A549 treated with dexamethasone at 1 μM for 4 hours (cell line): ENCODE measurements at places on chromosomes 3 and 15. TPM values are rescaled to one million over a fixed set of nuclear protein-coding genes. Genes with fewer than 3 reads are reported as not detected.

DMXL2 gene
- total RNA-seq: 12.4 to 21.2 TPM (median 17.4 TPM) in 5 replicates

ADAMTS9 gene
- 0.61 to 1.1 TPM (median 0.73 TPM) in 5 replicates for total RNA-seq

VGLL3 gene
- total RNA-seq: 6.3 to 18.2 TPM (median 13.5 TPM) in 5 replicates

MRPS11 gene
- 93.7 to 103 TPM (median 95.7 TPM) in 5 replicates for total RNA-seq

SEMA5B gene
- 0.14 to 0.27 TPM (median 0.18 TPM) in 5 replicates for total RNA-seq

THSD4 gene
- 21.1 to 32.4 TPM (median 29.6 TPM) in 5 replicates for total RNA-seq

PIF1 gene
- 6.7 to 15.9 TPM (median 13.2 TPM) in 5 replicates for total RNA-seq

NR1I2 gene
- total RNA-seq: not detected in 5 replicates

CTXND1 gene
- total RNA-seq: 0.01 TPM in 2 of 5 replicates, not detected in the others

SCG5 gene
- 1.5 to 2.6 TPM (median 2.2 TPM) in 5 replicates for total RNA-seq

SLC24A5 gene
- total RNA-seq: not detected in 5 replicates

PCCB gene
- 26.3 to 30.2 TPM (median 29.1 TPM) in 5 replicates for total RNA-seq

CCDC71 gene
- 11.1 to 15.1 TPM (median 13.7 TPM) in 5 replicates for total RNA-seq

LYZL4 gene
- not detected in 5 replicates for total RNA-seq

IL5RA gene
- total RNA-seq: not detected in 5 replicates

GPR87 gene
- 2.1 to 2.9 TPM (median 2.4 TPM) in 5 replicates for total RNA-seq

KLHL6 gene
- total RNA-seq: 0.01 to 0.02 TPM (median 0.01 TPM) in 3 of 5 replicates, not detected in the others

FBXW12 gene
- total RNA-seq: not detected in 5 replicates

KBTBD12 gene
- total RNA-seq: not detected in 5 replicates

WWTR1 gene
- 160 to 212 TPM (median 173 TPM) in 5 replicates for total RNA-seq

ABCF3 gene
- total RNA-seq: 30.0 to 37.4 TPM (median 33.1 TPM) in 5 replicates

TMC3 gene
- total RNA-seq: not detected in 5 replicates

CERS3 gene
- not detected in 5 replicates for total RNA-seq

ARNT2 gene
- 14.0 to 19.3 TPM (median 18.0 TPM) in 5 replicates for total RNA-seq

SPINT1 gene
- total RNA-seq: 0.59 to 0.94 TPM (median 0.67 TPM) in 5 replicates

BRPF1 gene
- 13.1 to 19.7 TPM (median 19.2 TPM) in 5 replicates for total RNA-seq

CDHR4 gene
- 0.15 to 0.26 TPM (median 0.24 TPM) in 5 replicates for total RNA-seq

ECE2 gene
- total RNA-seq: not detected in 5 replicates

ISG20 gene
- total RNA-seq: 32.2 to 43.2 TPM (median 39.9 TPM) in 5 replicates

ZNF501 gene
- total RNA-seq: 0.02 TPM in 1 of 5 replicates, not detected in the others

RUVBL1 gene
- 93.6 to 101 TPM (median 96.6 TPM) in 5 replicates for total RNA-seq

PLA2G4F gene
- total RNA-seq: 0.03 to 0.06 TPM in 2 of 5 replicates, not detected in the others

DGKG gene
- 5.8 to 9.2 TPM (median 7.2 TPM) in 5 replicates for total RNA-seq

PATL2 gene
- 0.11 to 0.26 TPM (median 0.18 TPM) in 5 replicates for total RNA-seq

LSMEM2 gene
- not detected in 5 replicates for total RNA-seq

MYO9A gene
- total RNA-seq: 8.8 to 17.4 TPM (median 12.7 TPM) in 5 replicates

PLA2G4E gene
- total RNA-seq: 0.01 TPM in 1 of 5 replicates, not detected in the others

ZNF774 gene
- total RNA-seq: 0.71 to 1.6 TPM (median 1.3 TPM) in 5 replicates
